Stimulated activated CD4-positive, alpha-beta T cell treated with anti-CD3 and anti-CD28 coated beads, TNF-alpha, amount 100 ng/mL, for 1 hour (primary cell): ENCODE measurements at places on chromosomes 3 and 15.

GRCh38 chr3:195770081-195770840 is 41.5 kb downstream of the MUC4 start:
- DNase-seq = no peak

DNA sequence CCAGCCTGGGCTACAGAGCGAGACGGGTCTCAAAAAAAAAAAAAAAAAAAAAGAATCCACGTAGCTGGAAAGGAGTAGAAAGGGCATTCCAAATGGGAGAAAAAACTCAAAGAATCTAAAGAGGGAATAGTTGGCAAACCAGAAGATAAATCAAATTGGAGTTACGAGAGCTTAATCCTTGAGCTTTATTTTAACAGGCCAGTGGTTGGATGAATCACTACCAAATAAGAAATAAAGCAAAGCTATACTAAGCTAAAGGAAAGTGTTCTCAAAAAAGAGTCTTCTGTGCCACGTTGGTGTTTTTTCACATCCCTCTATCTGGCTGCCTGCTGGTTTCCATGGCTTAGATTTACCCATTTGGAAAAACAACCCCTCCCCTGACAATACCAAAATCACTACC is 14.0 kb downstream of the VGLL4 start:
- no peak for DNase-seq

GRCh38 chr15:84582583-84583157 is 18.1 kb upstream of the ZSCAN2 start:
- DNase-seq = no peak

GRCh38 chr3:133832802-133833144 is 27.2 kb downstream of the SRPRB start:
- DNase-seq = no peak

DNA sequence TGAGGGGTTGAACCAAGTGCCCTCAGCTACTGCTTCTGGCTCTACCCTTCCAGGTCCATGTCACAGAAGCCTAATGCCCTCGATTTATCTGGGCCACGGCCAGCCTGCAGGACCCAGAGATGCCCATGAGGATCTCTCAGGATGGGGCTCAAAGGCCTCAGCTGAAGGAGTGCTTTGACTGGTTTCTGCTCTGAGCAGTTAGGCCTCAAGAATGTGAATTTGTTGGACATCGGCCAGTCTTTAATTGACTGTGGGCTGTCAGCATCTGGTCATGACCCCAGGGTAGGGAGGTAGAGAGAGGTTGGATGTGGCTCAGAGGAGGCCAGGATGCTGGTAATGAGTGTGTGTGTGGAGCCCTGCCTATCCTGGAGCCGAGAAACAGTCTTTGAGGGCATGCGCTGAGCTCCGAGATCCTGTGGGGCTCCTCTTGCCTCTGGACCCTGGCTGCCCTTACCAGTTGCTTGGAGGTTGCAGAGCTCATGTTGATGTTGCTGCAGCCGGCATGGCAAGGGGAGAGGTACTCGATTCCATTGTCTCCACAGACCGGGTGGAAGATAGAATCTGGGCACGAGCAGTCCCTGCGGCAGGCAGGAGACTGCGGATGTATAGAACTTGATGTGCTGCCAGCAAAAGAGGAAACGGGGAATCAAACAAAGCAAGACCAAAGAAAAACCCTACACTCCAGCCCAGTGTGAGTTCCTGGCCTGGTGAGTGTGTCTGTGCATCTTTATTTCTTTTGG is 49.1 kb upstream of the RAB6B start:
- DNase-seq = no peak

- no peak for DNase-seq
Observed at GRCh38 chr15:31803388-31803884, 226.9 kb upstream of the CHRNA7 start.

- DNase-seq = no peak
Observed at GRCh38 chr3:194572944-194573491, 60.2 kb downstream of the TMEM44 start.

- no peak for DNase-seq
Observed at GRCh38 chr15:70426096-70426821, 328.5 kb upstream of the TLE3 start.

GRCh38 chr15:89303986-89304385 is 30.6 kb downstream of the POLG start:
- no peak for DNase-seq

DNA sequence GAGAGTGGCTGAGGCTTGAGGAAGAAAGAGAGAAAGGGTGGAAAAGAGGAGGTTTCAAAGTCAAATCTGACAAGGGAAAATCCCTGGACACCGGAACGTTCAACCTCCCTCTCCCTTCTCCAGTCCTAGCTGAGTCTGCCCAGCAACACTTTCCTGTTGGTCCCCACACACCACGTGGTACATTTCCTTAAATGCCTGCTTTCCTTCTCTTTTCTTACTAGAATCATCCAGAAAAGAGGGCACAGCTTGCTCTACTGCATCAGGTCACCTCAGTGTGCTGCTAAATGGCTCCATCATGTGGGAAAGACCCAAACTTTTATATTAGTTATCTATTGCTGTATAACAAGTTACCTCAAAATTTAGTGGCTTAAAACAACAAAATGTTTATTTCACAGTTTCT is 181.2 kb downstream of the NECTIN3 start:
- no peak for DNase-seq

GRCh38 chr3:193743702-193744047 is 150.7 kb downstream of the OPA1 start:
- DNase-seq = no peak

DNA sequence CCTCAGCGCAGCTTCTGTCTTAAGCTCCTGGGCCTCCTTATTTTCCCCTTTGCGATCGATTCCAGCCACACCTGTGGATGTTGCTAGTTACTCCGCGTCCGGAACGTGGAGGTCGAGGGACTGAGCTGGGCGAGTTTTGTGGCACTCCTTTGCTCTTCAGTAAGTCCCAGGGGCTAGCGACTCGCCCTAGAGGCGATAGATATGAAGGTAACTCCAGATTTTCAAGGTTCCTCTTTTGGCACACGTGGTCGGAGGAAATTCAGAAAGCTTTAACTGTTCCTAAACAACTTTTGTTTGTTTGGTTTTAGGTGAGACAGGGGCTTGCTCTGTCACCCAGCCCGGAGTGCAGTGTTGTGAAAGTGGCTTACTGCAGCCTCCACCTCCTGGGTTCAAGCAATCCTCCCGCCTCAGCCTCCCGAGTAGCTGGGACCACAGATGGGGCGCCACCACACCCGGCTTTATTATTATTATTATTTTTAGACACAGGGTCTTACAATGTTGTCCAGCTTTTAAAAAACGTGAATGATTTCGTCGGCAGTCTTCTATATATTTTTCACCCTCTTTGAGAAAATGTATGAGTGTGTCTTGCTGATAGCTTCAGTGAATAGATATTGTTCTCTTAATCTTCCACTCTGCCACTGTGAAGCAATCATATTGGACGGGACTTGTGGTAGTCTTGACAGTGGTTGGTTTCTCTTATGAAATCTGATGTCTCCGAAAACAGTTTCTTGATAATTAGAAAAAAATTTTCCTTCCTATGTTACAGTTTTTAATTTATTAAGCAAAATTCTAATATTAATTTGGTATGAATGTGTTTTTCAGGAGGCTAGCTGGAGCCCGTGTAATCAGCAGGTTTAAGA is 785 bp downstream of the MFSD1 start:
- no peak for DNase-seq

DNA sequence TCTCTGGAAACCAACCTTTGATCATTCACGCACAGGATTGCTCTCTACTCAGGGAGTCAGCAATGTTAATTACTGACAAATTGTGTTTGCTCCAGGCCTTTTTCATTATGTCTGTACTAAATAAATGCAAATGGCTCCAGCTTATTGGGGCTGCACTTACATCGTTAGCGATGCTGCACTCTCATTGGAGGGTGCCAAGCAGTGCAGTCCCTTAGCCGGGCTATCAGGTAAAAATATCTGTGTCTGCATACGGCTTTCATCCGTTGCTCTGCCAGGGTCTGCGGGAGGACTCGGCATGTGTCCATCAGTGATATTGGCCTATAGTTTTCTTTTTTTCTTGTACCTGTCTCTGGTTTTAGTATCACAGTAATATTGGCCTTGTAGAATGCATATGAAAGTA is 471.5 kb upstream of the CADM2 start:
- no peak for DNase-seq

DNA sequence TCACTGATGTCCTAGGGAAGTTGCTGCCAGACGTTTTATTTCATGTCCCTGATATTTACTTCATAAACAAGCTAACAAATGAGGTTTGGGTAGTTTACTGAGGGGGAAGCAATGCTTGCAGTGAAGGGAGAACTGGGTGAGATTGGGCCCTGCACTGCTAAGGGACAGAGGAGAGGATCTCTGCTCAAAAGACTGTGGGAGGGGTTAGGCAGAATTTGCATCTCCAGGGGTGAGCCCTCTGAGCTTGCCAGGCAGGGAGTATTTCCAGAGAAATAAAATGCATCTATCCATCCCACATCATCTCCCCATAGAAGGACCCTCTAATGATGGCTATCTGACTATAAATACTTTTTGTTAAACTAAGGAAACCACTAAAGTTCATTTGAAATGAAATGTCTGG is 215.6 kb downstream of the CBLB start:
- no peak for DNase-seq

- DNase-seq = no peak
Observed at GRCh38 chr3:10725067-10725466, 91.0 kb upstream of the SLC6A11 start.

GRCh38 chr15:69736161-69736560 is 283.5 kb downstream of the RPLP1 start:
- no peak for DNase-seq

GRCh38 chr3:33441225-33441976 is 1.2 kb upstream of the UBP1 start:
- DNase-seq = no peak

- DNase-seq = no peak
Observed at GRCh38 chr3:106473576-106474475, 605.0 kb upstream of the CBLB start.

DNA sequence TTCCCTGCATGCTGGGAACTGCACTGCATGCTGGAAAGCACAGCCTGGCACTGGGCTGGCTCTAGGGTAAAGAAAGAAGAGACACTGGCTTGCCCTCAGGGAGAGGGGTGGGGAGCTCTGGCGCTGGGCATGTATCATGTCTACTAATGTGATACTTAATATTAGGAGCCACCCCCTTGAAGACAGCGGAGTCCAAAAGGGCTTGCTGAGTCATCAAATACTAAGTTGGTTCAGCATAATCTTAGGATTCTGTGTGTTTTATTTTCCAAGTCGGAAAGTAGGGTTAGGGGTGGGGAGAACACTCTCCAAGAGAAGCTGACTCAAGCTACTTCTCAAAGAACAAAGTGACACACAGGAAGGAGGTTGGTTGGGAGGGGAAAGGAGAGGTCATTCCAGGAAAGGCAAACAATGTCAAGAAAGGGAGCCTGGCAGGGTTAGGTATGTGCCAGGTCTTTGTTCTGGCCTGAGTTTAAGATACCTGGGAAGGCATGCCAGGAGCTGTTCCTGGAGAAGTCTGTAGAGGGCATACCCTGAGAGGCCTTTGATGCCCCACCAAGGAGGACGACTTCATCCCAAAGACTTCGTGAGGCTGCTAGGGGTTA is 237.8 kb upstream of the NR2E3 start:
- no peak for DNase-seq

DNA sequence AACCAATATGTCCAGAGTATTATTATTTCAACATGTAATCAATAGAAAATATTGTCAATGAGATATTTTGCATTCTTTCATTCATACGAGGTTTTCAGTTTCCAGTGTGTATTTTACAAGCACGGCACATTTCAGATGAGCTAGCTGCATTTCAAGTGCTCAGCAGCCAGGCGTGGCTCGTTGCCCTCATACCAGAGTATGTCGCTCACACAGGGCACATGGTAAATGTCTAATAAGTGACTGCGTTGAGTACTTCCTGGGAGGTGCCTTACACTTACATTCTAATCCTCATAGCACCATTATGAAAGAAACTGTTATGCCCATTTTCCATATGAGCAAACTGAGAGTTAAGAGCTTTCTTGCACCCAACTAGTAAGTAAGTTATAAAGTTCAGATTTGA is 47.4 kb downstream of the TMEM266 start:
- DNase-seq = no peak

DNA sequence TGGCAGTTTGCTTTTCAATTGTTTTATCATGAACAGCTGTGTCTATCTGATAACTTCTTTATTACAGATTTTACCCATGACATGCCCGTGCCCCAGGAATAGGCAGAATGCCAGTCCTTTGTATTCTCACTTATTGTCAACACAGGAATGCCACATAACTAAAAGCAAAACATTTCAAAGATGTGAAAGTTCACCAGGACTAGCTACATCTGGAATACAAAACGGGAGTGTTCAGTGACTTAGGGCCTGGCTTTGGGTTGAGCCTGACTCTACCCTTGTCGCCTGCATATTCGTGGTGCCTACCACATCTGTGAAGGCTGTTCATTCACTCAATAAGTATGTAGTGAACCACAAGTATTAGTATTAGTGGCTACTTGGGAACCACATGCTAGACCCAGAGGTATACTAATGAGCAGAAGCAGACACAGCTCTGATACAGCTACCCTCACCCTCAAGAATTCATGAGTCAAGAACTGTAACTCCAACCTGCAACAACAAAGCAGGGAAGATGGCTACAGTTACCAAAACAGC is 2.9 kb downstream of the TNFSF10 start:
- DNase-seq = no peak

DNA sequence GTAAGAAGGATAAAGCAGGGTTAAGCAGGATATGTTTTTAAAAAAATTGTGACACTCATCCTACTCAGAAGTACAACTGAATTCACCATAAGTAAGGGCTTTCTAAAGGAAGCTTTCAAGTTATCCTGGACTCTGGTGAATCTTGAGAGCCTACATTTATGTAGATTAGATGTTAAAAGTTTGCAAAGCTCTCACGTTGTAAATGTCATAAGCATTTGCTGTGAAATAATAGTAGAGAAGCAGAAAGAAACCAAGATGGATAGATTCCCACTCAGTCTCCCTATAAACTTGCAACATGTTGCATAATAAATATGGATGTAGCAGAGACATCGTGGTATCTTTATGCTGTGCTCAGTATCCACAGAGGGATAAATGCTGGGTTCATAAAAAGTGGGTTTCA is 77.0 kb downstream of the LRRC3B start:
- no peak for DNase-seq

GRCh38 chr3:179957264-179957845 is 79.4 kb downstream of the PEX5L start:
- no peak for DNase-seq

- DNase-seq = no peak
Observed at GRCh38 chr3:21524133-21524532, 226.9 kb downstream of the ZNF385D start.

- DNase-seq = no peak
Observed at GRCh38 chr3:152208439-152208838, 60.3 kb upstream of the MBNL1 start.

GRCh38 chr3:125163739-125164601 is 48.6 kb downstream of the SLC12A8 start:
- no peak for DNase-seq

DNA sequence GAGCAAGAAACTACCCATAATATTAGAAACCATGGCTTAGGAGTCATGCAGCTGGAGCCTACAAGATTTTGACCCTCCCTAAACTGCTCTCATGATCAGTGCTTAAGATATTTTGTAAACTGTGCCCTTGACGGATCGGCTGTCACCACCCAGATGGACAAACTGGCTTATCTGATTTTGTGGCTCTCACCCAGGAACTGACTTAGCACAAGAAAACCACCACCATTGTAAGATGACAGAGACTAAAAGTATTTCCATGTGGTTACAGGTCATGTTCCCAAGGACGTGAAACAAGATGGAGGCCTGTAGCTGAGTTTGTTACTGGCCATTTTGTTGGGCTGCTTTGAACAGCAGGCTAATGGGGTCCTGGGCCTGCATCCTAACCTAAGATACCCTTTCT is 940.9 kb downstream of the OTOL1 start:
- no peak for DNase-seq
